Neural crest cell (in vitro differentiated cells): ENCODE measurements at places on chromosomes 1 and 21. TPM values are rescaled to one million over a fixed set of nuclear protein-coding genes. Genes with fewer than 3 reads are reported as not detected.

RUNX3 gene
- total RNA-seq = 0.16 TPM in 1 of 2 replicates, not detected in the other

DNA sequence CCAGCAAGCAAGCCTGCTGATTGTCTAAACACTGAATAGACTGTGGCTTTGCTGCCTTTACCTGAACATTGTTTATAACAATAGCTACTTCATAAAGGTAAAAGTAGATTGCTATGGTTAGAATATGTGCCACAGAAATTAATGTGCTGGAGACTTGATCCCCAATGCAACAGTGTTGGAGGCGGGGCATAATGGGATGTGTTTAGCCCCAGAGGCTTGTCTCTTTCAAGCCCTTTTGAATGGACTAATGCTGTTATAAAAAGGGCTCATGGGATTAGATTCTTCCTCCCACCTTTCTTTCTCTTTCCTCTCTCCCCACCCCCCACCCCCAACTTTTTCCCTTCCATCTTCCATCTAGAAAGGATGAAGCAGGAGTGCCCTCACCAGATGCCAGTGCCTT lies 80.2 kb upstream of the PPP2R5A start:
- no peak for DNase-seq

DNA sequence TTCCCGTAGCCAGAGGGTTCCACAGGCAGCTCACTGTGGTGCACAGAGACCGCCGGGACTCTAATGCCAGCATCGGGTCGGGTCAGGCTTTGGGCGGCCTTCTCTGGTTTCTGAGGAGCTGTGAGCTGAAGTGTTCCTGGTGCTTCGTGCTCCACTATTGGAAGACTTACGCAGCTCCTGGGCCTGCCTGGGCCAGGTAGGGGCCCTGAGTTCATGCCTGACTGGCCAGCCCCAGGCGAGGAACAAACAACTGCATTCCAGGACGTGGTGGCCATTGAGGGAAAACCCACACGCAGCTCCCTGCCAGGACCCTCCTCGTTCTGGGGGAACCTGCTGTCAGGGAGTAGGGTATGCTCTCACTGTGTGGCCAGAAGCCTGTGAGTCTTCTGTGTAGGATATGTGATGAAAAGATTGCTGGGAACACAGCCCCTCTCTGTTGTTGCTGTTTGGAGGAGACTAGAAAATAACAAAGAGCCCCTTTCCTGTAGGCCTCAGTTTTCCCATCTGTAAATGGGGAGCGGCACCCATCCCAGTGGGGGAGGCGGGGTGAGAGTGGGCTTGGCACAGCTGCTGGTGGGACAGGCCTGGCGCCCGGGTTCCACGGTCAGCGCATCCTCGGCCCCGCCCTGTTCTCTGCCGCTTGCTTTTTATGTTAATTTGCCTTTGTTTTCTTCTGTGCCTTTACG lies 8.4 kb downstream of the RER1 start:
- DNase-seq = no peak

DNA sequence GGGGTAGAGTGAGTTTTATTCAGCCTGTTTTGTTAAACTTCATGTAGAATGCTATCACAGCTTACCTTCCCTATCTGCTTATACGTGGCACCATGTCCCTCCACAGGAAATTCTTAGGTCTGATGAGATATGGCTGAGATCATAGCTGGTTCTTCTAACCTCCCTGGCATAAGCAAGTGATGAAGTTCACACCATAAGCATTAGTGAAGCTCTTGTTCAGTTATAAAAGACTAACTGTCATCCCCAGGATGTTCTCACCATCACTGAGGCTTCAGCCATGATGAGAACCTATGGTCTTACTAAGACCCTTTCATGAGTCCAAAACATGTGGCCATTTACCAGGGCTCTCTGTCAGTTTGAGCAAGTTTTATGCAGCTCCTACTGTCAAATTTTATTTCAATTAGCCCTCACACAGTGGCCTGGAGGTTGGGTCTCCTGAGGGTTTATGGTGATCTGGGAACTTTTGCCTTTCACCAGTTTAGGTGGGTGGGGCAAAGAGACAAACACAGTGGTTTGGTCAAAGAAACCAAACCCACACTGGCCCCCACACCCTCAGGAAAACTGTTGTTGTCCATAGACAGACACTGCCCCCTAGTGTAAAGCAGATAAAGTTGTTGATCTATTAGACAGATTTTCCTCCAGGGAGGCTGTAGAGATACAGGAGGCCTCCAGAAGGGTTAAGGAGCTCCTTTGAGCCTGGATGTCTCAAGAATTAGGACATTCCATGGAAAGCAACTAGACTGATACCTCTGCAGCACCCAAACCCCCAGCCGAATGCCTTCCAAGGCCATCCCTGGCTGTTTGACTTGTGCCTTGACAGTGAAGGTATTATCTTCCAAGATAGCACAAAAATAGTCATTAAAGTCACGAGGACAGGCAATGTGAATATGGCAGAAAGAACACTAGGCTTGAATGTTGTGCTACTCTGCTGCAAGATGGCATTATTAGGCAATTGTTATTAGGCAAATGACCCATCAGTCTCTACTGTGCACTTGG lies 5.0 kb downstream of the SLC22A15 start:
- DNase-seq = no peak

DNA sequence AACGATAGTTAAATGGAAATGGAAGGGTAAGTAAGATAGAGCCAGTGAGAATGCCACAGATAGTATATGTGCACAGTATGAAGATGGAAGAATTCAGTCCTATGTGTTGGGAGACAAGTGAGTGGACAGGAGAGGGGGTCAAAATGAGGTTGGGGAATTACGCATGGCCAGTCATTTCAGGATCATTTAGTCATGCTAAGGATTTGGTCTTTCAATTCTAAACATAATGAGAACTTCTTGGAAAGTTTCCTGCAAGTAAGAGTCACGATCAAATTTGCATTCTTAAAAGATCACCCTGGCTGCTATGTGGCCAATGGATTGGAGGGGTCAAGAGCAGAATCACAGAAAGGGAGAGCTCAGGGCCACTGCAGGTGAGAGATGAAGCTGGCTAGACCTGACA lies 64.0 kb upstream of the KCNK2 start:
- DNase-seq = no peak

DNA sequence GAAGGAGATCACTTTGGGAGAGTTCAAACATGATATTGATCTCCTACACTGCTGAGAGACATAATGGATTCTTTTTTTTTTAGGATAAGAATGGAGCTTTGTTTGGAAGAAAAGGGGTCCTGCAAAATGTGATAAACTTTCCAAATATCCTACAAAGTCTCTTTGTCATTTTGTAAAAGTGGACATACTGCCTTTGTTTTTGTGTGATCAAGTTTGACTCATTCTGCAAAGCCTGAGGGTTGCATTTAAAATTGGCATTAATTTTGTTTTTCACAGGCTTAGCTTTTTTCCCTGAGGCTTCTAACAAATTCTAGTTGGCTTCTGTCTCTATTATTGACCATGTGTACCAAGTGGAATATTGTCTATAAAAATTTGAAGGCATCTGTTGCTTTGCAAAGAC lies 113.2 kb downstream of the AK5 start:
- DNase-seq = no peak

DNA sequence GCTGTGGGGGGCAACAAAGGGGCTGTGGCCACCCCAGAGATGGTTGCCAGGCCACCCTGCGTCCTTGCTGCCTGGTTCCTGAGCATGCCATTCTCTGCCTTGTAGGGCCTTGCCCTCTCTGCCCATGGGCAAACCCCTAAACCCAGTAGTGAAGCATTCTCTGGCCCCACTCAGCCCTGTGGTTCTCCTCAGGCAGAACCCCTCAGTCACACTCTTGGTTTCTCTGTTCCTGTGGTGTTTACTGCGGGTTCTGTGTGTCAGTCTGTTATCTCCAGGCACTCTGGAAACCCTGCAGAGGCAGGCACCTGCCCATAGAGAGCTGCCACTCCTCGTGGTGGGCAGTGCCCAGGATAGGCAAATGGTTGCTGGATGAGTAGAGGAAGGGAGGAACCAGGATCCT lies 41.1 kb upstream of the IL19 start:
- no peak for DNase-seq

- DNase-seq = no peak
Observed at GRCh38 chr1:231549733-231550447, 21.4 kb downstream of the TSNAX start.

- DNase-seq = no peak
Observed at GRCh38 chr1:55131801-55132200, 83.4 kb downstream of the USP24 start.

DNA sequence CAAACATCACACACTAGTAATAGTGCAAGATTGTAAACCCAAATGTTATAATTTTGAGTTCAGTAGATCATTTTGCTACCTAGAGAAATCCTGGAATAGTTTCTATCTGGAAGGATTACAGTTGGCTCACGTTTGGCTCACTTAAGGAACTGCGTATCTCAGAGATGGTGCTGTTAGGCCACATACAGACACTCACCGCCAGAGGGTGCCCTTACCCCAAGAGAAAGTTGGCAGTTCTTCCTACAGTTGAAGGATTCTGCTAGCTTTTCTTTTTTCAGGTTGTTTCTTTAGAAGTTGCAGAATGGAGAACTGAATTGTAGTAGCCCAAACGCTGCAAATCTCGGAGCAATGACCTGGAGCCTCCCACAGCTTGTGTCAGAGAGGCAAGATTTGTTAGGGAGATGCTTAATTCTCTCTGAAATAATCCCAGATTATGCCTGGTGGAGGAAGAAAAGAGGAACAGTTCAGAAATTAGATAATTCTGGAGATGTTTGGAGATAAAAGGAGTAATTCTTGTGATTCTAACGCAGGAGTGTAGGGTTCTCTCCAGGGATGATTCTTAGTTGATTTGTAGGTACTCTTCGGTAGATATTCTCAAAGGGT lies 87.9 kb upstream of the PAPPA2 start:
- DNase-seq = peak; percentile 84

DNA sequence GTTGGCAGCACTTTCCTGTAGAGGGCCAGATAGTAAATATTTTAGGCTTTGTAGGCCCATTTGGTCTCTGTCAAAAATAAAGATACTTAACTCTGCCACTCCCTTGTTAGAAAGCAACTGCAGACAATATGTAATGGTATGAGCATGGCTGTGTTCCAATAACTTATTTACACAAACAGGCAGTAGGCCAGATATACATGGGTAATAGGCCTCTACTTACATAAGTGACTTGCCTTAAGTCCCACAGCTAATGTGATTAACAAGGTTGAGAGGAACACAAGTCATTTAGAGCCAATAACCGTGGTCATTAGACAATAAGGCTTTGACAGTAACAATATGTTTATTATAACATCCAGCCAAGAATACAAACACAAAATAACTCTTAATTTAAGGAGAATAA lies 17.4 kb downstream of the CCT8 start:
- DNase-seq = no peak

DNA sequence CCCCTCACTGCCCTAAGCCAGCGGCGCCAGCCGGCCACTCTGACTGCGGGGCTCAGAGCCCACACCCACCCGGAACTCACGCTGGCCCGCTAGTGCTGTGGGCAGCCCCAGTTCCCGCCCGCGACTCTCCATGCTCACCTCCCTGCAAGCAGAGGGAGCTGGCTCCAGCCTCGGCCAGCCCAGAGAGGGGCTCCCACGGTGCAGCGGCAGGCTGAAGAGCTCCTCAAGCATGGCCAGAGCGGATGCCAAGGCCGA lies 41.5 kb downstream of the SLC2A1 start:
- DNase-seq = no peak

DNA sequence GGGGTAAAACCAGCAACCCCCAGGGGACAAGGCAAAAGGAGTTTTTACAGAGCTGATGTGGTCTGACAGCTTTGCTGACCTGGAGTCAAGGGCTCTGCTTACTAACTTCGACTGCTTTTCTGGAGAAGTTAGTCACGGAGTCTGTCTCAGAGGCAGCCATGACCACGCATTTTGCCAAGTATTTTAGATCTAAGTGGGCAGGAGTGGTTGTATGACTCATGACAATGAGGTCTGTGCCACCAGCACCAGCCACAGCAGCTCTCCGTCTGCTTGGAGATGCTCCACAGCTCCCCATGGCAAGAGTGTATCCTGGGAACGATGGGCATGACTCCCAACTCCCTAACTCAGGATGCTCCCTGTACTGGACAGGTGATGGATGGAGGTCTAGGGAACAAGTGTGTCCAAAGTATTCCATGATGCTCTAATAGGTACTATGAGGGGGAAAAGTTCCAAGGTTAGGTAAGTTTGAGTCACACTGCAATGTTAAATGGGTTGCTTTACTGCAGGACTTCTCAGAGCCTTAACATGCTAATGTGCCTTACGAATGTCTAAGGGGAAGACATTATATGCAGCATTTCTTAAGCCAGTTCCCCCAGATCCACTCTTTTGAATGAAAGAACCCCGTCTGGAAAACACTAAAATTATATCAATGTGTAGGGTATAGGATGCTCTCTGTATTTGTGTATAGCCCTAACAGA lies 359.0 kb downstream of the HHAT start:
- DNase-seq = no peak

ANGPTL3 gene
- not detected in 2 replicates for total RNA-seq
